Diencephalon (tissue), 1 donor: ENCODE measurements at places on chromosomes 3 and 15. TPM values are rescaled to one million over a fixed set of nuclear protein-coding genes. Genes with fewer than 3 reads are reported as not detected.

ARPIN gene
- total RNA-seq, result 24.5 TPM

TMOD2 gene
- total RNA-seq, result 268 TPM

CKMT1B gene
- total RNA-seq, result 17.1 TPM

TP63 gene
- 0.23 TPM for total RNA-seq

AP4E1 gene
- 16.8 TPM for total RNA-seq

FBLN2 gene
- total RNA-seq, result 6.0 TPM

SLC27A2 gene
- 6.2 TPM for total RNA-seq

CLDN11 gene
- total RNA-seq, result 18.2 TPM

DMXL2 gene
- total RNA-seq, result 160 TPM

DAZL gene
- total RNA-seq, result 0.23 TPM

SI gene
- under 0.01 TPM for total RNA-seq

CLCN2 gene
- 12.2 TPM for total RNA-seq

USF3 gene
- total RNA-seq, result 16.8 TPM

KLHL24 gene
- 180 TPM for total RNA-seq

CYB561D2 gene
- 15.2 TPM for total RNA-seq

TUSC7 gene
- total RNA-seq, result not detected

C3orf38 gene
- 60.2 TPM for total RNA-seq

GFM1 gene
- 77.3 TPM for total RNA-seq

ZNF619 gene
- 6.2 TPM for total RNA-seq

LSMEM2 gene
- total RNA-seq, result 1.2 TPM

GOLGA8G gene
- not detected for total RNA-seq

CATSPER2 gene
- 5.5 TPM for total RNA-seq

GLDN gene
- 5.3 TPM for total RNA-seq

RAB11A gene
- total RNA-seq, result 184 TPM

SSUH2 gene
- total RNA-seq, result 0.69 TPM

MUC13 gene
- total RNA-seq, result not detected

CD200 gene
- 79.1 TPM for total RNA-seq

SLC2A2 gene
- not detected for total RNA-seq

APOD gene
- 10.6 TPM for total RNA-seq

KLF15 gene
- 6.7 TPM for total RNA-seq

STARD9 gene
- 7.2 TPM for total RNA-seq

KNG1 gene
- not detected for total RNA-seq

DNAH12 gene
- total RNA-seq, result 3.5 TPM
